SK-N-SH (cell line): ENCODE measurements at places on chromosomes 16 and 17.

DNA sequence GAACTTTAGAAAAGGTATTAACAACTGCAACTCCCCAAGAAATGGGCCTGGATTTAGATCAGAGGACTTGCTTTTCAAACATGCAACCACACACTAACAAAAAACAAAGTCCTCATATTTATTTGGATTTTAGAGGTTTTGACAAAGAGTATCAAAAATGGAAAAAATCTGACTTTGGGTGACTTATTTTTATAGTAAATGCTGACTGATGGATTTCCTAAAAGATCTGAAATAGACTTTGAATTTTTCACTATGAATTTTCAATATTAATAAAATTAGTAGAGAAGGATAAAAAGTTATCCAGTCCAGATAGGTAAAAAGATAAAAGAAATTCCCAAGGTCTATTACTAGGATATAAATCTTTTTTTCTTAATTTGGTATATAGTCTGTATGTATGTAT lies 253.5 kb downstream of the KCNJ2 start:
- no peak for DNase-seq

DNA sequence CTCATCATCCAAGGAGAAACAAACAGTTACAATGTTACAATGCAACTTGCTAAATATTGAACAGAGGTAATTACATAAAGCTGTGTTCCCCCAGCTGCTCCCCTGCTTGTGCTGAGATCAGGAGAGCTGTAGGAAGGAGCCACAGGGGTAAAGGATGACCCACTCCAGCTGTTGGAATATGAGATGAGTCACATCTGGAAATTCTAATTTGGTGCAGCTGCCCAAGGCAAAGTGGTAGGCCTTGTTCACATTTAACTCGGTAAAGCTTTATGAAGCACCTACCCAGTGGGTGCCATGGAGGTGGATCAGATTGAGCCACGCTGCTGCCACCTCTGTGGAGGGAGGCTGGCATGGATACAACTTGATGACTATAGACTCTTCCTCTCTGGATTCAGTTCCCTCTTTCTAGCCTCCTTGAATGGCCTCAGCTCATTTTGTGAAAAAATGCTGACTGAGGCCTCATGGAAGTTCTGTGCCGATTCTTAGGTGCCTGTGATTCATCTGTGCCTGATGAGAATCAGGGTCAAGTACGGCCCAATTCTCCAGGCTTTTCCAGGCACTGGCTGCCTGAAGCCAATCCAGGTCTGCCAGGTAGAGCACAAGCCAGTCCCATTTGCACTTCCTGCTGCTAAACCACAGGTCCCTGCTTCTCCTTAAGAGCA lies 7.4 kb downstream of the ZNF689 start:
- no peak for DNase-seq

GRCh38 chr17:56817066-56817465 lies 16.7 kb downstream of the C17orf67 start:
- no peak for DNase-seq

- DNase-seq = no peak
Measured at GRCh38 chr17:4679658-4680057, 24.3 kb downstream of the PELP1 start.

- DNase-seq = no peak
Measured at GRCh38 chr17:17235212-17236174, 1.5 kb downstream of the FLCN start.

GRCh38 chr17:52154466-52154865 lies 4.0 kb downstream of the CA10 start:
- no peak for DNase-seq

DNA sequence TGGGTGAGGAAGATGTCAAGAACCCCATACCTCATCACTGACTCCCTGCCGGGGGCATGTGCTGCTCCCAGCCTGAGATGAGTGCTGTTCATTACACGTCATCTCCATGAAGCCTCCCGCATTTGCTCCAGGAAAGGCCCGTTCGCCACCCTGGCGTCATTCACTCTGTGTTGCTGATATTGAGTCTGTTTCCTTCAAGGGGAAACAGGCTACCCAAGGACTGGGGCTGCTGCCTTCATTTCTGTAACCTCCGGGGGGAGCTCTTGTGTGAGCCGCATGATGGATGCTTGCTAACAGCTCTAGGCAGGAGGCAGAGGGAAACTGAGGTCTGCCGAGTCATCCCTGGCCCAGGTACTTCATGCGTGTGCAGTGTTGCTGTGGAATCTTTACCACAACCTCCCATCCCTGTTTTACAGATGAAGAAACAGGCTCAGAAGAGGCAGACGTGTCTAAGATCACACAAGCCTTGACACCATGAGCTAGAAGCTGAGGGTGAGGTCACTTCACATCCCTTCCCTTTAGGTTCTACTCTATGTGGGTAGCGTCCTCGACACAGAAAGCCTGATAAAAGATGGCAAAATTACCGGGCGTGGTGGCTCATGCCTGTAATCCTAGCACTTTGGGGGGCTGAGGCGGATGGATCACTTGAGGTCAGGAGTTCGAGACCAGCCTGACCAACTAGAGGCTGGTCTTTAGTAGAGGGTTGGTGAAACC lies 3.5 kb upstream of the ARMC5 start:
- DNase-seq = peak; percentile 12

DNA sequence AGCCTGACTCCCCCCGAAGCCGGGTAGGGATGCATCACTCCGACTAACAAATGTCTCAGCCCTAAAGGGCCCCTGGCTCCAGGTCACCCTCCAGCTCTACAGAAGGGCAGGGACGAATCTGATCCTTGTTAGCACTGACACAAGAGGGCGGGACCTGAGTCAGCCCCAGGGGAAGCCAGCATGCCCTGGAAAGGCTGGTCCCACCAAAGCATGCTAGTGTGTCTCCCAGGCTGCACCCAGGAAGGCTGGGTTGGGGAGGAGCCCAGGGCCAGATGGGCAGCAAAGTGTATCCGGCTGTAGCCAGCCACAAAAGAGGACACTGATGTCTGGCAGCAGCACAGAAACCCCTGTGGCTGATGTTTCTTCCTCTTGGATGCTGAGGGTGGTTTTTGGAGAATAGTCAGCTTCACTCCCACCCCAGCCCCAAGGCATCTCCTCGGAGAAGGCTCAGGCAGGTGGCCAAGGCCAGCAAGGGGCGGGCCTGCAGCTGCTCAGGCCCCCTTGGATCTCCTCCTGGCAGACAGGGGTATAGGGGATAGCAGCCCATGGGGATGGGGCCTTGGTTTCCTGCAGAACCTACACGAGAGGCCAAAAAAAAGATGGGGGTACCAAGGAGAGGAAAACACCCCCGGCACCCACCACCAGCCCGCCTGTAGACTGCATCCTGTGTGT lies 11.0 kb downstream of the NATD1 start:
- DNase-seq = no peak

DNA sequence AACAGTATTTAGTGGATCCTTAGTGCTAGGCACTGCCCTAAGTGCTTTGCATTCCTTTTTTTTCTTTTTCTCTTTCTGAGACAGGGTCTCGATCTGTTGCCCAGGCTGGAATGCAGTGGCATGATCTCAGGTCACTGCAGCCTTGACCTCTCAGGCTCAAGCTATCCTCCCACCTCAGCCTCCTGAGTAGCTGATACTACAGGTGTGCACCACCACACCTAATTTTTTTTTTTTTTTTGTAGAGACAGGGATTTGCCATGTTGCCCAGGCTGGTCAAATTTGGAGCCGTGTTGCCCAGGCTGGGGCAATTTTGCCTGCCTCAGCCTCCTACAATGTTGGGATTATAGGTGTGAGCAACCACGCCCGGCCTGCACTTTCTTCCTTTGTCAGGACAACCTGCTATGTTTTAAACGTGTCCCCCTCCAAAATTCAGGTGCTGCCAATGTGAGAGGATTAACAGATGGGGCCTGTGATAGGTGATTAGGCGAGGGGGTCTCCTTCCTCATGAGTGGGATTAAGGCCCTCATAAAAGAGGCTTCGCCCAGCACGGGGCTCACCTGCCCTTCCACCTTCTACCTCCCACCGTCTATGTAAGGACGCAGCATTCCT lies 5.4 kb downstream of the NQO1 start:
- DNase-seq = no peak

- peak; percentile 26 for DNase-seq
Measured at GRCh38 chr17:16371742-16372141, 9.1 kb upstream of the UBB start.

GRCh38 chr16:81786321-81786720 lies 7.2 kb downstream of the PLCG2 start:
- no peak for DNase-seq

DNA sequence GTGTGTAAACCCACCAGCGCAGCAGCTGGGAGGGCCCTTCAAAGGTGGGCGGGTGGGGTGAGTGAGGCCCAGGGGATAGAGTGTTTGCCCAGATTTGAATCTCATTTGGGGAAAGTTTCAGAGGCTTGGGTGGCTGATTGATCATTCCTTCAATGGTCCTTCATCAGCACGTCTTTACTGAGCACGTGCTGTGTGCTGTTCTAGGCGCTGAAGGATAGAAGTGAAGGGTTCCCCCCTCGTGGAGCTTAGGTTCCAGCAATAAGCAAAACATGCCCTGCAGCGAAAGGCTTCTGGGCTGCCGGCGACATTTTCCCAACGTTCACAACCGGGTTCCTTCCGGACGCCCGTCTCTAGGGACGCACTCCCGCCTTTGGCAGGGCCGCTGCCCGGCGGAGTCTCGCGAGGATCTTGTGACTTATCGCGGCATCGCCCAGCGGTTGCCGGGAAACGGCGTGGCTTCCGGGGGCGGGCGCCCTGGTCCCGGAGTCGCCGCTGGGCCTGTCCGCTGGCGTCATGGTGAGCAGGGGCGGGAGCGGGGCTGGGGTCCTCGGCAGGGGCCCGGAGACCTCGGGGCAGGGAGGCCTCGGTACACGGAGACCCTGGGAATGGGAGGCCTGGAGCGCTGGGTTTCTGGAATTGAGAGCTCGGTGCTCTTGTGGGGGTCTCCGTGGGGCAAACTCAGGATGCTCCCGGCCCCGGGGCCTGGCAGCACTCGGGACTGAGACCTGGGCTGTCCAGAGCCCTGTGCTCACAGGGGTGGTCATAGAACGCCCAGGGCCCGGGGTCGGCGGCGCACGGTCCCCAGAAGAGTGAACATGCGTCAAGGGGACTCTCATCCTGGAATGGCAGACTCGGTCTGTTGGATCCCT lies 3.2 kb upstream of the DBNDD1 start:
- DNase-seq = peak; percentile 96

GRCh38 chr17:57400648-57401047 lies 144.3 kb downstream of the MSI2 start:
- DNase-seq = no peak

- peak; percentile 26 for DNase-seq
Measured at GRCh38 chr17:82973456-82974135, 105.8 kb upstream of the METRNL start.

- DNase-seq = no peak
Measured at GRCh38 chr17:19275457-19276127, 38.4 kb downstream of the EPN2 start.

GRCh38 chr16:67249178-67250044 lies 632 bp downstream of the SLC9A5 start:
- no peak for DNase-seq

GRCh38 chr17:32659419-32659842 lies 172.6 kb downstream of the CDK5R1 start:
- peak; percentile 70 for DNase-seq

DNA sequence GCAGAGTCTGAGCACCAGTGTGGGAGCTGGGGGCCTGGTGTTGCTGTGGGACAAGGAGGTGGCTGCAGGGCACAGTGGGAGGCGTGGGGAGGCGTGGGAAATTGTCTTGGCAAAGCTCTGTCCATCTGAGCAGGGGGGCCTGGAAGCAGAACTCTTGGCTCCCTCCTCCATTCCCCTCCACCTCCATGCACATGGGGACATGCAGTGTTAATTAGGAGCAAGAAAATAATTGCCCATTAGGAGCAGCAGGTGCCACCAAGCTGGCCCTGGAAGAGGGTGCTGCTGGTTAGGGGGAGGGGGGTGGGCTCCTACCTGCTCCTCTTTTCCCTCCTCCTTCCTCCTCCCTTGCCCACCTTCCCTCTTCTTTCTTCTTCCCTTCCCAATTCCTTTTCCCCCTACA lies 4.5 kb downstream of the TTYH2 start:
- DNase-seq = no peak

GRCh38 chr16:11949527-11949926 lies 7.7 kb upstream of the NPIPB2 start:
- DNase-seq = peak; percentile 68

DNA sequence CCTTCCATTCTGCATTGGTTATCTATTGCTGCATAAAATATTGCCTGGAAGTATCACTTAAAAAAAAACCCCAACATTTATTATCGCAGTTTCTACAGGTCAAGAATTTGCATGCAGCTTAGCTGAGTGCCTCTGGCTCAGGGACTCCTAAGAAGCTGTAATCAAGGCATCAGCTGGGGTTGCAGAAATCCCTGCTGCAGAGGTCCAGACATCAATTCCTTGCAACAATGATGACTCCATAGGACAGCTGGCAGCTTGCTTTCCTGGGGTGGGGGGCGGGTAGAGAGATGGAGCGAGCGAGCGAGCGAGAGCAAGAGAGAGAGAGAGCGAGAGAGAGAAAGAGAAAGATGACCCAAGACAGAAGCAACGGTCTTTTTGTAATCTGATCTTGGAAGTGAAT lies 308.1 kb downstream of the HAPSTR1 start:
- no peak for DNase-seq

GRCh38 chr16:30903002-30903401 lies 6.6 kb downstream of the CTF1 start:
- no peak for DNase-seq

DNA sequence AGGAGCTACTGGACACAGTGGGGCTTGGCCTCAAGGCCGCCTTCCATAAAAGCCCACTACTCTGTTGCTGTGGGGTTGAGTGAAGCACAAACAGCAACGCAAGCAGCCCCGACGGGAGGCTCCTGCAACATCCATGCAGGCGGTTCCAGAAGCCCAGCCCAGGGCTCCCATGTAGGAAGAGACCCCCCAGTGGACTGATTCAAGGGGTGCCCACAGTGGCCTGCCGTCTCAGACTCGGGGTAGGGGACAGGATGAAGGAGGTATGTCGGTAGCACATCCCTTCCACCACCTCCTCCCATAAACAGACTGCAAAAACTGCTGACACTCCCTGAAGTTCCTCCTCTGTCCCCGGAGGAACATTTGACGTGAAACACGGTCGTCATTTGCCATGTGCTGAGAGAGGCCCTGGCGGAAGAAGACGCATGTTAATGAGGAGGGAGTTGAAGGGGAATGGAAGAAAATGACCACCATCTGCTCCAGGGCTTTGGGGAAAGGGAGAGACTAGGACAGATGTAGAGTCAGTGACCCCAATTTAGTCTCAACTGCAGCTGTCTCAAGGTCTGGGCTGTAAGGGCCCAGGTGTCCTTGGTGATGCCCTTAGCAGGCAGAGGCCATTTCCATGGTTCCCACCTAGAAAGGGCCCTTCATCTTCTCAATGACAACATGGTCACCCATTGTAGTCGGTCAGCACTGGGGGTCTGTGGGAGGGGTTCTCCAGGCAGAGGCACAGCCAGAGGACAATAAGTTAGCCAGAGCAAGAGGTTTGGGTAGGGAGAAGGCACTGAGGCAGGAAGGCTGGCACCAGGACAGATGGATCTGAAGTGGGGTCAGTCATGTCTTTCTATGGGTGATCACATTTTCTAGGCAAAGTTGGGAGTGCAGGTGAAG lies 200.6 kb downstream of the CPPED1 start:
- DNase-seq = no peak
